ENCODE measurements at places on chromosomes 7 and 10.

DNA sequence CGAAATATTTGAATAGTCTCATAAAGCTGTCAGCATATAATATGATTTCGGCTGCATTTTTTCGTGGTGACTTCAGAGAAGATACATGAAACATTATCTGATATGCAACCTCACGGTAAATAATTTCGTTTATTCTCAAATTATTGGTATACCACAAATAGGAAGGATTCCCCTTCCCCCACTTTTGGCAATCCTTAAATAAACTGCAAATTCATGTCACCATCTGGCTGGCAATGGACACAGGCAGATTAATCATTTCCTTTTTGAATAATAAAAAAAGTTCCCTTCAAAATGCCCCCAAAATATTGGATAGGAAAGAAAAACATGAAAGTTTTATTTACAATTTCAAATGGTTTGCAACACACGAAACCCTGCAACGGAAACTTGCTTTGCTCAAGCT lies 234.5 kb upstream of the MEOX2 start:
- DNase-seq, result no peak

GRCh38 chr7:37758501-37759045 lies 75.0 kb downstream of the GPR141 start:
- no peak for DNase-seq

DNA sequence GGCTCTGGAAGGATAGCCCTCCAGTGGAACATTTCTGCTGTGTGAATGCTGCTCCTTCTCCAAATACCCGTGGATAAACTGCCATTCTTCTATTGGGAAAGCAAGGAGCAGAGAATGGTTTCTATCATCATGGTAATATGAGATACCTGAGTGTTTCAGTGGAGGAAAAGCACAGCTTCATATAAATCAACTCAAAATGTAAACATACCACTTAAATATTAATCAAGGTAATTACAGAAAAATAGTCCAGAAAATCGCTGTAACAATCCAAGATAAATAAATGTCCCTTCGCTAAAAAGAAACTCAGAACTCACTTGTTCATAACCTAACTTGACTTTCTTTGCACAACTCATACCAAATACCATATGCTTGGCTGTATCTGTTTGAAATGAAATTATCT lies 635.8 kb downstream of the PARD3 start:
- no peak for DNase-seq

DNA sequence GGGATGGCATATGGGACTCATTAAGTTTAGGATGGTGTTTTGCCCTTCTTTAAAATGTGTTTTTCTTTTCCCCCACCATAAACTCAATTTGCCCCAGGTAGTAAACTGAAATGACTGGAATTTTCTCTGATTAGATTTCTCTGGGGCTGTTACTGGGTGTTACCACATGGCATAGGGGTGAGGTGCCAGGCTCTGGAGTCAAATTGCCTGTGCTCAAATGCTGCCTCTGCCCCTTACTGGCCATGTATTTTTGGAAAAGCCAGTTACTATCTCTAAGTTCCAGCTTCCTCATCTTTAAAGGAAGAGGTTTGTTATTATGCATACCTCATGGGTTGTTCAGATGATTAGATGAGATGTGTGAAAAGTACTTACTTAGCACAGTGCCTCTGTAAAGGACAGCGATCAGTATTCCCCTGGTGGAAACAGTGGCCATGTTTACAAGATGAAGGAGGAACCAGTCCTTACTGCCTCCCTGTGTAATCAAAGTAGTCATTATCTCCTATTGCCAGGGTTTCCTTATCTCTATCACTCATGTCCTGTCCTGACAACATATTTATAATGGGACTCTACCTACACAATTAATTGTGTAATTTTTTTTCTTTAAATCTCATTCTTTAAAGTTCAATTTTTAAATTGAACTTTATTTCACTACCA lies 352.0 kb downstream of the KCNMA1 start:
- no peak for DNase-seq

DNA sequence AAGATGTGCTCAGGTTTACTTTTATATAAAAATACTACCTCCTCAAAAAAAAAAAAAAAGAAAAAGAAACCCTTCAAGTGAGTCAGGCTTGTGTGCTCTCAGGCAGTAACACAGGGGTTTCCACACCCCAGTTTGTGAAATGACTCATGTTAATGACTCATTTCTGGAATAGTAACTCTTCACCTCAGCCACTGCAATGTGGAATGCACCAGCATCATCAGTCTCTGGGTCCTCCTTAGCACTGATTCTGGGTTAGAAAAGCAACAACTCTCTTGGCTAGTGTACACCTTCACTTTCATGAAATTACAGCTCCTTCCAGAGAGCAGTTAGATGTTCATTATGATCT lies 110.6 kb downstream of the EMX2 start:
- peak; percentile 81 for DNase-seq

DNA sequence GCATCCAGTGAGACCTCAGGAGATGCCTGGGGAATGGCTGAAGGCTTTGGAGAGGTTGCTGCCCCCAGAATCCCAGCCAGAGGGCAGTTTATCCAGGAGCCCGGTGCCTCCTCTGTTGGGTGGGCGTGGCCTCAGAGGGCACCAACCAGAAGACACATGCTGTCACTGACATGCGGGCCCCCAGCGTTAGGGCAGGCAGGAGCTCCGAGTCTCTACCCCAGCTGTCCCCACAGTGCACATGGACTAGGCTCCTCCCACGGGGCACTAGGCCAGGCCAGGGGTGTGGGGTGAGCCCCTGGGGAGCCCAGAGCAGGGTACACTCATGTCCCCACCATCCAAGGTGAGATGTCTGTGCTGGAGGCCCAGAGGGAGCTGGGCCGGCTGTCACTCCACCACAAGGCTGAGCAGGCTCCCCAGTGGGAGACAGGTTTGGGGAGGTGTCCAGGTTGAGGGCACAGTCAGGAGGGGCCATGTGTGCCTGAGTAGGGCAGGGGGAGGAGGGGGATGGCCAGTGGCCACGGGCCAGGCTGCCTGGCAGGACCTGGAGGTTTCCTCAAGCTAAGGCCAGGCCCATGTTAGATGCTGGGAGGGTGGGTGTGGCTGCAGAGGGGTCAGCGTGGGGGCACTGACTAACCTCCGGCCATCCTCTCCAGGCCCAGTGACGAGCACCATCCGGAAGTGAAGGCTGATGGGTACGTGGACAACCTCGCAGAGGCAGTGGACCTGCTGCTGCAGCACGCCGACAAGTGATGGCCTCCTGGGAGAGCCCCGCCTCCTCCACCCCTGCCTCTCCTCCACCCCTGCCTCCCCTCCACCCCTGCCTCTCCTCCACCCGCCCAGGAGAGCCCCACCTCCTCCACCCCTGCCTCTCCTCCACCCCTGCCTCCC lies 131.3 kb downstream of the FAM53B start:
- DNase-seq, result no peak

DNA sequence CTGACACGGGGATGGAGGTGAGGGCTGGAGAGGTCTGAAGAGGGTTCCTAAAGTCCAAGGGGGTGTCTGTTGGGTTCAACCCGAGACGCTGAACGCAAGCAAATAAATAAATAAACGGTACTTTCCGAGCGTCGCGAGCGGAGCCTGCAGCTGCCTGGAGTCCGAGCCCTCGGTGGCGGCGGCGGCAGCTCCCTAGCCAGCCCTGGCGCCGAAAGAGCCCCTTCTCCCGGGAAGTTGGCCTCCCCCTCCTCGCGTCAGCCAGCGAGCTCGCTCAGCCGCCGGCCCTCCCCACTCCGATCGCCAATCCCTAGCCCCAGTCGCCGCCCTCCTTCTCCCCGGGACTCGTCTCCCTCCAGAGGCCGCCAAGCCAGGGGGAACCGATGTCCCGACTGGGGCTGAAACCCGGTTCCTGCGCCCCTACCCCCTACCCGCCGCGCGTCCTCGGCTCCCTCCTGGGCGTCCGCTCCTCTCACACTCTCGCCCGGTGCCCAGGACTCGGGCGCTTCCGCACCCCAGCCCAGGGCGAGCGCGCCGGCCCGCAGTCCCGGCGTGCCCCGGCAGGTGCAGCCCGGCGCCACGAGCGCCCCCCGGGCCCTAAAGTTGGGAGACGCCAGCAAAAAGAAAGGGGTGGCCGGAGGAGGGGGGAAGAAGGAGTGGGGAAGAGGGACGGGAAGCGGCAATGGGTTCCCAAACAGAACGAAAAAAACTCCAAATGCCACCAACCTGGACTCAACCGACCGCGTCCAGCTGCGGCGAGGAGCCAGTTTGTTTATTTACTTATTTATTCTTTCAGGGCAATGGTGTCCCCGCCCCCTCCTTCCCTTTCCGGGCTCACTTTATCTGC lies at the start of gene GFRA1:
TSS of gene GFRA1 (minus strand) at position 767 of the 844 bp plus-strand sequence. CDS start 1,177 bp downstream, outside the sequence.
- peak; percentile 26 for DNase-seq

DNA sequence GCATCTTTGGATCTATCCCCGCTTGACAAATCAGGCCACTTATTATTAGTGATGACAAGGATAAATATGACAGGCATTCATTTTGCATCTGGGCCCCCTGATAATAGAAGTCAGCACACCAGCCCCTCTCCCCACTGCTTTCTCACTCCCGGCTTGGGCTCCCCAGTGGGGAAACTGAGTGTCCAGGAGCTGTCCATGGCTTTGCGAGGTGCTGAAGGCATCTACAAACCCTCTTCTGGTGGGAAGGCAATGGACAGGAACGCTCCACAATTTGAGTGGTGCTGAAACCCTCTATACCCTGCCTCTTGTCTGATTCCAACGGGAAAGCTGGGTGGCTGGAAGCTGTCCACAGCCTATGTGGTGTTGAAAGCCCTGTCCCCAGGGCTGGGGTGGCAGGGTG lies 61.7 kb upstream of the PCBD1 start:
- DNase-seq, result no peak

DNA sequence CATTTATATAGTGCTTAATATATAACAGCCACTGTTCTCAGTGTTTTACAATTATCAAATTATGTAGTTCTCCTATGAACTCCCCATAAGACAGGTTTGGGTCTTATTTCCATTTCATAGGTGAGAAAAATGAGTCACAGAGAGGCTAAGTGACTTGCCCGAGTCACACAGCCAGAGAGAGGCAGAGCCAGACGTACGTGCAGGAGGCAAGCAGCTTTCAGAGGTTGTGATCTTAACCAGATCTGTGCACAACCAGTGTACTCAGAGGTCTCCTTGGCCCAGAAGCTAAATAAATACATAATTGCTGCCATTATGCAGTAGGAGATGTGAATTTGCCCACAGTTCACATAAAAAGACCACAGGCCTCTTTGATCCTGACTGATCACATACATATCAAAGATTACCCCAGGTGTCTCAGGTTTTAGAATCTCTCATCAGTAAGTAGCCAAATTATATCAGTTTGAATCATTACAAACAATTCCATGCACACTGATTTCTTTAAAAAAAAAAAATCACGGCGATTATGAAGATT lies 304.7 kb upstream of the AOAH start:
- DNase-seq, result no peak

DNA sequence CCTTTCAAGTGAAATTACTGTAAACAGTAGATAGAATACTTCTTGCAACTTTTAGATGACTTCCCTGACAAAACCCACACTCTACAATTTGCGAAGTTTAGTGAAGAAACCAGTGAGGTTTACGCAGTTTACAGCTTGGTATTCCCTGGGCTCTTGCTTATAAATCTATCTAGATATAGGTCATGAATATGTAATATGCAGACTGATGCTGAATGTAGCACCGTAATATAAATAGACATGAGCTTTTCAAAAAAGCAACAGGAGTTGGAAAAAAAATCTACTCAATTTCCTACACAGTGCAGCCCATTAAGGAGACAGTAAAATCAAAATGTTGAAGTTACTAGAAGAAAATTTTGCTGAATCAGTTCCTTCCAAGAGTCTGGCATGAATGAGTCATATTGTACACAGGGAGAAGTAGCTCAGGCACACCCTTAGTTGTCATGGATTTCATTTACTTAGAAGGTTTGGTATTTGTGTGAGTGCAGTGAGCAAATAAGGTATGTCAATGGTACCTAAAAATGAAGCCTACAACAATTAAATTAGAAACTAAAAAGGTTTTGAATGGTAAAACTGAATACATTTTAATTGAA lies 67.7 kb upstream of the NEUROD6 start:
- DNase-seq, result peak; percentile 70

- no peak for DNase-seq
Measured at GRCh38 chr7:93036807-93037206, 81.0 kb downstream of the SAMD9 start.
